ENCODE measurements at places on chromosomes 11 and 22.

DNA sequence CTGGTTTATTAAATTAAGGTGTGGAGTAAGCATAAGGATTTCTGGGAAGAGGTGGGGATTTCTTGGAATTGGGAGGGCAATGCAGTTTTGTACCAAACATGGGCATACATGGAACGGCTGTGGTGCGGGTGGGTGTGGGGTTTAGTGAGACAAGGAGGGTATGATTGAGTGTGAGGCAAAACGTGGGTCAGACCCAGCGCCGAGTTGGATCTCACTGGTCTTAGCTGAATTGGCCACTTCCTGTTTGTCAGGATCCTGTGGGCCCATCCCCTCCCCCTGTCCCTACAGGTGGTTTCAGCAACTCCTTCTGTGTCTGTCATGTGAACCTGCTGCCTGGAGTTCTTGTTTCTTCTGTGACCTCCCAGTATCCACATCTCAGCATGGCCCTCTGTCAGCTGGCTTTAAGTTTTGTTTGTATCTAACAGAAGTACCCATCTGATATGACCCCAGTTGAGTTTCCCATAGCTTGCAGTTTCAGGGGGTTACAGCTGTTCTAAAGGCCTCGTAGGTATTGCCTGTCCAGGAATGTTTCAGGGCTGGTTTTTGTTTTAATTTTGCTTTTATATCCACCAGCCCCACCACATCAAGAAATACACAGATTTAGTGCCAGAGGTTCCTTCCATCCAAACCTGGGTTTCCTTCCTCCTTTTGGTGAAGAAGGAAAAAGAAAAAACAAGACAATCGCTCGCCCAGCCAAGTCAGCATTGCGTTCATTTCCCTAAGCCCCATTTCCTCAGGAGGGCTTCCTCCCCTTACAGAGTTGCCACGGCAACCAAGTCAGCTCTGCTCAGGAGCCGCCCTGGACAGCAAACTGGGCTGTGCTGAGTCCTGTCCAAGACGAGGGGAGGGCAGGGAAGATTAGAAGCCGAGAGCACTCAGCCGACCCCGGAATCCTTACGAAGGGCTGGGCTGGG is 6.0 kb downstream of the APOL1 start:
- no peak for DNase-seq

GRCh38 chr22:29747832-29748231 is 19.0 kb downstream of the ZMAT5 start:
- DNase-seq, result no peak

DNA sequence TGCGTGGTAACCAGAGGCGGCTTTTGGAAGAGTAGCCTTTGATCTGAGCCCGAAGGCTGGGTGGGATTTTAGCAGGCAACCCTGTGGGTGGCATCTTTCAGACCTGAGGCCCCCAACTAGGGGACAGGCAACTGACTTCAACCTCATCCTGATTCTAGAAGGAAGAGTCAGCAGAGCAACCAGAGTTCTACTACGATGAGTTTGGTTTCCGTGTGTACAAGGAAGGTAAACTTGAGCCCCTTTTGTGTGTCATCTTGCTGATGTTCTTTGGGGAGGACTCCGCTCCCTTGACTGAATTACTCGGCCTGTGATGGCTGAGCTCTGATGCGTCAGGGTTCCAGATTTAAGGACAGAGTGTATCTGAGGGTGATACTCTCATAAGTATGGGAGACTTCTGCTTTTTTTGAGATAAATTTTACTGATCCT is 31.6 kb downstream of the SGSM3 start:
- DNase-seq, result no peak

DNA sequence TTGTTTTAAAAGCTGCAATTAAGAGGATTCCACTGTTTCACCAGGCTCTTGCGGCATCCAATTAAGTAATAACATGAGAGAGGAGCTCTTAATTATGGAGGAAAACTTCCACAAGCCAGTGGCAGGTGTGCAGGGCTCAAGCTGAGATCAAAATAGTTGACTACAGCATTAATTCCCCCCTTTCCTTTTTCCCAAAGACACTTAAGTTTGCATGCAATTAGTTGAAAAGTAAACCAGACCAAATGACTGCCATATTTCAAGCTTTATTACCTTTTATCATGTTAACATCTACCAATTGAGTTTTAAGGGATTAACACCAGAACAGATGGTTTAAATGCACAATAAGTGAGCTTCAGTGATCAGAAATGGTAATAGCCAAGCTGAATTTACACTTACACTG is 32.1 kb downstream of the FAM168A start:
- DNase-seq, result no peak

DNA sequence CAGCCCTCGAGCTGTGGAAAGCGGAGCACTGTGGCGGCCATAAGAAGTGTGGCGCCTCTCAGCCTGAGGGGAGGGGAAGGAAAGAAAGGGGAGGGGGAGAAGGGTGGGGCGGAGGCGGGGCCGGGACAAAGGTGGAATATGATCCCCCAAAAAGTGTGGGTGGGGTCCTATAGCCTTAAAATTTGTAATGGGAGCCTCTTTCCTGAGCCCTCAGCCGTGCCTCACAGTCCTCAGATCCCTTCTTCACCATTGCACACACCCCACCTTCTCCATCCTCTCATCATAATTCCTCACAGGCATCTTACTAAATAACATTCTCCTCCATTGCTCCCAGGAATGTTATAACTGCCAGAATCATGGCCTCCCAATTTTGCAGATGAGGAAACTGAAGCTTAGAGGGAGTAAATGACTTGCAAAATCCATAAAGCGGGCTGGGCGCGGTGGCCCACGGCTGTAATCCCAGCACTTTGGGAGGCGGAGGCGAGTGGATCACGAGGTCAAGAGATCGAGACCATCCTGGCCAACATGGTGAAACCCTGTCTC is 600 bp upstream of the RAB6A start:
- DNase-seq, result no peak

All from right forelimb (tissue), 1 donor.